Kidney capillary endothelial cell (primary cell): ENCODE measurements at places on chromosomes 3 and 15.

- no peak for DNase-seq
These were observed 127.7 kb upstream of the DLG1 start for GRCh38 chr3:197426121-197426566.

- DNase-seq, result no peak
These were observed 5.4 kb downstream of the TYRO3 start for GRCh38 chr15:41564286-41564959.

DNA sequence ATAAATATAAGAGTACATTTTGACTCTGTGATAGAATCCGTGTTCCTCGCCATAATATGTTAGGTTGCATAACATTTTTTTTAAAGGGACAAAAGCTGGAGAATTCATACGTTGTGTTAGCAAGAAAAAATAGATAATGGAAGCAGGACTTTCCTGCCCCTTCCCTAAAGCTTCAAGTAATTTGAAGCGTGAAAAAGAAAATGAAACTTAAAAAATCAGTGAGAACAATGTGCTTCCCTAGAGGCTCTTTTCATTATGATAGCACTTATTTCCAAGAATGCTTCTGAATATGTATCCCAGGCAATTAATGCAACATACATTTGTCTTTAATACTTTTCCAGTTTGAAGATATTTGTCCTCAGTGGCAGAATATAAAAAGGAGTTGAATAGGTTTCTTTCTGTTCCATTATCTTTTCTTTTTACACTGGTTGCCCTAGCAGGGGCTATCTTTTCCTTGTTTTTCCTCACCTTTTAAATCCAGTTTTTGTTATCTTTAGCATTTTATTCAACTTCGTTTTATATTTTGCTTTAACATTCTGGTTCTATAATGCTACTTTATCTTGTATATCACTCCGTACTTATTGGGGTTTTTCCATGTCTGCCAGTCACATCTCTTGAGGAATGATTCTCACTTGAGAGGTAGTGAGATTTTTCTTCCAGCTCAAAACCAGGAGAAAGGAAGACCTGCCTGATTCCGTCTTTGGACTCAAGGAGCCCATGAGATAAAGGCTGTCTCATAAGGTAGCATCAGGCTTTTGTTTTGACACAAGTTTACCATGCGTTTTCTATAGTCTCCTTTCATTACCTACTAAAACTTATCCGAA, 113.8 kb downstream of the MBNL1 start:
- no peak for DNase-seq

GRCh38 chr3:187015903-187016638, 85.7 kb downstream of the ST6GAL1 start:
- DNase-seq, result no peak

GRCh38 chr3:37712421-37712820, 149.3 kb upstream of the CTDSPL start:
- DNase-seq, result no peak

GRCh38 chr15:49902685-49903501, 216.1 kb downstream of the ATP8B4 start:
- no peak for DNase-seq

DNA sequence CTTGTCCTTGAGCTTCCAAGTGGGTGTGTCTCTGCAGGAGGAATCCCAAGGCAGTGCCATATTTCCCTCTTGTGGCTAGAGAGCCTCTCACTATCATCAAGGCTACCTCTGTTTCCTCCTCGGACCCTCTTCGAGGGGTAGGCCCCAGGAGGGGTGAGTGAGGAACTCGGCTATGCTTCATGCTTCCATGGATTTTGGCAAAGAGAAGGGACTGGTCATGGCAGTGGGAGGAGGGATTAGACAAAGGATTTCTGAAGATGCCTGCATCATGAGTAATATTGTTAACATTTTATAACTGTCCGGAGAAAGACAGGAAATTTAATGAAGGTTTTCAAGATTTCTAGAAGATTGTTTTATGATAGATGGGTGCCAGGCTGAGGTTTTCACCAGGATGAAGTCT, 241.5 kb downstream of the CLSTN2 start:
- no peak for DNase-seq

- DNase-seq, result no peak
These were observed 218.0 kb downstream of the XXYLT1 start for GRCh38 chr3:195052939-195053338.

DNA sequence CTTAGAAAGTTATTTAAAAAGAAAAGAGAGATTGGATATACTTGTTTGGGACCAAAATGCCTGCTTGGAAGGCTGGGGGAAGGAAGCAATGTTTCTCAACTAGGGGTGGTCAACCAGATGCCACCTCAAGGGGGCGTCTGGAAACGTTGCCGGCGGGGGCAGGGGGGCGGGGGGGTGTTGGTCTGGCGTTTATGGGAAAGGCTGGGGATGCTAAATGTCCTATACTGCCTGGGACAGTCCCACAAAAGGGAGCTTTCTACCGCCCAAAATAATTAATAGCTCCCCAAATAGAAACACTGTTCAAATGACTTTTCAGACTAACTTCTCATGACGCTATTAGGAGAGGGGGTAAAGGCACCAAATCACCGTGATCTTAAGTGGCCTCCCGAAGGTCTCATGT, 2.2 kb downstream of the POLG start:
- peak; percentile 28 for DNase-seq

DNA sequence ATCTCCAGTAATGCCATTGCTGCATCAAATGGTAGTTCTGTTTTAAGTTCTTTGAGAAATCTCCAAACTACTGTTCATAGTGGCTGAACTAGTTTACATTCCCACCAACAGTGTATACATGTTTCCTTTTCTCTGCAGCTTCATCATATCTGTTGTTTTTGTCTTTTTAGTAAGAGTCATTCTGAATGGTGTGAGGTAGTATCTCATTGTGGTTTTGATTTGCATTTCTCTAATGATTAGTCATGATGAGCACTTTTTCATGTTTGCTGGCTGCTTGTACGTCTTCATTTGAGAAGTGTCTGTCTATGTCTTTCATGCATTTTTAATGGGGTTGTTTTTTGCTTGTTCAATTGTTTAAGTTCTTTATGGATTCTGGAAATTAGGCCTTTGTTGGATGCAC, 10.2 kb upstream of the GCSAM start:
- DNase-seq, result no peak

GRCh38 chr3:23055733-23056376, 147.3 kb upstream of the UBE2E2 start:
- no peak for DNase-seq

DNA sequence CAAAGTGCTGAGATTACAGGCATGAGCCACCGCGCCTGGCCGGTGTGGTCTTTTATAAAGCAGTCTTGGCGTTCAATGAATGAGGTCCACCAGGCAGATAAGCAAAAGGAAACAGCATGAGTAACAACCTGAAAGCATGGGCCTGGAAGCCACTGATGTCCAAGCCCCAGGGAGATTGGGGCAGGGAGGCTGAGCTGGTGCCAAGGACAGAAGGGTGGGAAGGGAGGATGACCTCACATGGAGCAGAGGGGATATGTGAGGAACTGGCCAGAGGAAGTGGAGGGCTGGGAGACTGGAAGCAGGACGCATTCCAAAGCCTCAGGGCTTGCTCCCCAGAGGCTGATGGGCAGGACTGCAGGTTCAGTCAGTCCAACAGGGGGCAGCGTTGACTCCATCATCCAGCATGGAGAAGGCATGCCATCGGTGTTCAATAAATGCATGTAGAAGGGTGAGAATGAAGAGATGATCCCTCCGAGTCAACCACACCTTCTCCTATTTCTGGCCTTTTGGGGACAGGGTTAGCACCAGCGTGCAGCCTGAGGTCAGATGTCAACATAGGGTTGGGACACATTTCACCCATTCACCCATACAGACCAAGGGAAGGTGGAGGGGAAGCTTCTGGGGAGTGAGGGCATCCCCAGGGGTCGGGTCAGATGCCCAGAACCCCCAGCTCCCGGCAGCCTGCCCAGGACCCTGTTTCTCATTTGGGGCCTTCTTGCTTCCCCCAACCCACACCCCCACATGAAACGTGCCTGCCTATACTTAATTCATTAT, 14.8 kb downstream of the MYL3 start:
- peak; percentile 20 for DNase-seq

- DNase-seq, result no peak
These were observed 47.4 kb downstream of the EXOG start for GRCh38 chr3:38543586-38543985.

- DNase-seq, result no peak
These were observed 5.7 kb downstream of the VGLL4 start for GRCh38 chr3:11637901-11638458.

DNA sequence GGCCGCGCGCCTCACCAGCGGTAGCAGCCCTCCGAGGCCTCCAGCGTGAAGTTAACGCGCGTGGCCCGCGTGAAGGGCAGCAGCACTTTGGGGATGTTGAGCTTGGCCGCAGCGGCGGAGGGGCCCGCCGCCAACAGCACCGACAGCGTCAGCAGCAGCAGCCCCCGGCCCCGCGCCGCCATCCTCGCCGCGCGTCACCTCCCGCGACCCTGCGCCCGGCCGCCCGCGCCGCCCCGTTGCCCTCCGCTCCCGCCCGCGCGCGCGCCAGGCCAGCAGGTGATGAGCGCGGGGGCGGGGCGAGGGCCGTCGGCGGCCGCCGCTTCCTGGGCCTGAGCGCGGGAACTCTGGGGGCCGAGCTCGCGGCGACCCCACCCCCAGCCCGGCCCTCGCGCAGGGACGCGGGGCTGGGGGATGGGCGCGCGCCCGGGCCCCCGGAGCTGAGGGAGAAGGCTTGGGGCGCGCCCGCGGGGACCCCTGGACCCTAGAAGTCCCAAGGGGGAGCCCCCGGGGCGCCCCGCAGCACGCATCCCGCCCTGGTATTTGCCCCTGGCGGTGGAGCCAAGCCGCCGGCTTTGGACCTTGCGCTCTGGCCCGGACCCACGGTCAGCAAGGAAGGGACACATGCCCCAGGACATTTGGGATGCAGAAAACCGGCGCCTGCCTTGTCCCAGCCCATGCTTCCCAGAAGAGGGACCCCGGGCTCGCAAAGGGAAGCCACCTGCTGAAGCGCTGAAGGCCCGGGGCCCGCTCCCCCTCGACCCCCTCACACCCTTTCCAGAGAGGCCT, at the start of gene NUP210:
NUP210 (minus strand) TSS at position 278 of the 786 bp plus-strand sequence; CDS start at position 182, 96 bp downstream.
- DNase-seq, result no peak

DNA sequence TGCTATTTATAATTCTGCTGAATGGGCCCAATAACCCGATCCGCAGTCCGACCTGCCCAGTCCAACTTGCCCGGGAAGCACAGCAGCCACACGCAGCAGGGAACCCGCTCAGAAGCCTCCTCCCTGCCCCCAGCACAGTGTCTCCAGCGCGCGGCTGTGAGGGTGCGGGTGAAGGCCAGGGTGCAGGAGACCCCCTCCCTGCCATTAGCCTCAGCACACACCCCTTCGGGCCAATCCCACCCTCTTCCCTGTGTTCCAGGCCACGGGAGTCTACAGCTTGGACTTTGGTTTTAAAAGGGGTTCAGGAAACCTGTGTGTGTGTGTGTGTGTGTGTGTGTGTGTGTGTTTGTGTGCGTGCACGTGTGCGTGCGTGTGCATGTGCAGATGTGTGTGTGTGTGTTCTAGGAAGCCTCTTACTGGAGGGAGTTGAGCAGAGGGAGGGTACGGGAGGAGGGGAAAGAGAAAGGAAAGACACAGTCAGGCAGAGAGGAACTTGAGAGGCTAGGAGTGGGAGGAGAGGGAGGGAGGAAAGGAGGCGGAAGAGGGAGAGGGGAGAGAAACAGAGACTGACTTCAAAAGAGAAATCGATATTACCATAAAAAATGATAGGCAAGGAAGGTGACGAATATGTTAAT, 34.2 kb downstream of the ATP2B2 start:
- no peak for DNase-seq

GRCh38 chr3:81909796-81910195, 148.4 kb upstream of the GBE1 start:
- DNase-seq, result no peak

DNA sequence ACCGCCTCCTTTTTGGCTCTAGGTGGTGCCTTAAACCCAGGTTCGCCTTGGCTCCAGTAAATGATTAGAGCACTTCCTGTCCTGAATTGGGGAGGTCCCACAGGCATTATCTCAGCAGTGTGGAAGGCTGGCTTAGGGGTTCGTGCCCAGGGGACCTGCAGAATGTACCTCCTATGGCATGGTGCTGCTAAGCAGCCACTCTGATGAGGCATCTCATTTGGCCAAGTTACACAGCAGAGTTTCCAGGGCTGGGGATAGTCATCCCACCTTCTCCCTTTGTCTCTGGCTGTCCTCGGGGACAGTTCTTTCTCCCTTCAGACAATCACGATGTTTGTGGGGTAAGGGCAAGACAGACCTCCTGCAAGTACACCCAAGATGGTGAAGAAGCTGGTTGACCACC, 371.2 kb downstream of the VPS13C start:
- DNase-seq, result no peak

DNA sequence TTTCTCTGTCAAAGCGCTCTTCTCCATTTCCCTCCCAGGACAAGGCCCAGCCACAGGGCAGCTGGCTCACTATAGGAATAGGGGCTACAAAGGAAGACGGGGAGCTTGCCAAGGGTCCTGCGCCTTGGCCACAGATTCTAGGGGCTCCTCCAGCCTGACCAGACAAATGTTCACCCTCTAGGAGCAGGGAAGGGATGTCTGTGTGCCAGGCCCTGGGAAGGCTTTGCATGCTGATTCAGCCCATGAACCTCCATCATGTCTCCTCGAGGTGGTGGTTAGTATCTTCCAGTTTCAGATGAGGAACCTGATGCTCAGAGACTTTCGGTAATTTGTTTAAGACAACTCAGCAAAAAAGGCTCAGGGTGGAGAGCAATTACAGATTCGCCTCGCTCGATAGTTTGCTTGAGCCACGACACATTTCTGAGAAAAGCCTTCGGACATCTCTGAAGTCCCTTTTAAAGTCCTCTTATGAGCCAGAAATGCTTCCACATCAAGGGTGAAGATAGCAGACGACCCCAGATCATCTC, 110.0 kb downstream of the XXYLT1 start:
- no peak for DNase-seq

- DNase-seq, result peak; percentile 38
These were observed 23.1 kb downstream of the DCLK3 start for GRCh38 chr3:36741285-36741684.

DNA sequence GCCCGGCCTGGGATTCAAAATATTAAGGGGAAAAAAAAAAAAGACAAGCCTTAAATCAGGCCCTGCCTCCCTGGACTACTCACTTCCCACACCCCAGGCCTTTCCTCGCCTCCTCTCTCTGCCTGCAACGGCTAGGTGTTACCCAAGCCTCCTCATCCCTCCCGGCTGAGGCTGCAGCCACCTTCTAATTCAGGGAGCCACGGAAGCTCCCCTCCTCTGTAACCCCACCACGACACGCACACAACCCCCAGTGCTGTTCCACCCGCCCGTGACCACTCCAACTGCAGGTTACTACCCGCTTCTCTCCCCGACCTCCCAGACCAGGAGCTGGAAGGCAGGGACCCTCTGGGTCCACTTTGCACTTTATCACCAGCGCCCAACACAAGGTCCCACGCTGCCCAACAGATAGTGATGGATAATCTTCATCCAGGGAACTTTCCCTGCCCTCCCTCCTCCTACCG, 936 bp downstream of the KIF7 start:
- DNase-seq, result no peak

- DNase-seq, result no peak
These were observed 43.5 kb upstream of the MBNL1 start for GRCh38 chr3:152225201-152225600.

DNA sequence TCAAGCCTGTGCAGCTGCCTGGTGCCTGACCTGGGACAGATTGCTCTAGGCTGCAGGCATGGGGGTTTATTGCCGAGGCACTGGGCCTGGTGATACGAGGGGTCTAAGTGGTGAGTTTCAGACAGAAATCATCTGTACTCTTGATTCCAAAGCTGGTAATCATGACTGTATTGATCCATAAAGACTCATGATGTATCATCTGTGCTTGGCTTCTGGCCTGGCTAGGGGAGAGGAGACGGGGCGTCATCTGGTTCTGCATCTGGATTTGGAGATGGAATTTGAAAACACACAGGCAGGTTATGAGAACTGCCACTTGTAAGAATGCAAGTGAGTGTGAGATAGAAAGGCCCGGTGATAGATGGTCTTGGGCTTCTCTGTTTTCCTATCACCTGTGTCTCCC, 337.4 kb upstream of the C2CD4B start:
- DNase-seq, result no peak
